Esophagus muscularis mucosa (tissue), 4 donors: ENCODE measurements at places on chromosomes 2 and 18. TPM values are rescaled to one million over a fixed set of nuclear protein-coding genes. Genes with fewer than 3 reads are reported as not detected.

GRCh38 chr2:71832844-71833243 is 314.8 kb downstream of the CYP26B1 start:
- H3K4me3 ChIP-seq = no peak overlapping the region
- no peaks in the 10 kb centered on the region for H3K36me3 ChIP-seq
- peaks cover 26% of the 10 kb centered on the region for H3K4me1 ChIP-seq

GRCh38 chr2:32562906-32563305 is 64.9 kb upstream of the TTC27 start:
- no peak for DNase-seq
- H3K4me3 ChIP-seq = no peak overlapping the region
- peaks cover 10% of the 10 kb centered on the region for H3K4me1 ChIP-seq
- H3K27ac ChIP-seq = no peak overlapping the region

GRCh38 chr2:188786368-188786841 is 187.8 kb upstream of the COL3A1 start:
- H3K36me3 ChIP-seq = no peaks in the 10 kb centered on the region
- peak overlapping the region; percentile 20 for H3K4me3 ChIP-seq
- DNase-seq = no peak
- peaks cover 35% of the 10 kb centered on the region for H3K4me1 ChIP-seq

The SCYGR4 gene
- not detected for total RNA-seq

DNA sequence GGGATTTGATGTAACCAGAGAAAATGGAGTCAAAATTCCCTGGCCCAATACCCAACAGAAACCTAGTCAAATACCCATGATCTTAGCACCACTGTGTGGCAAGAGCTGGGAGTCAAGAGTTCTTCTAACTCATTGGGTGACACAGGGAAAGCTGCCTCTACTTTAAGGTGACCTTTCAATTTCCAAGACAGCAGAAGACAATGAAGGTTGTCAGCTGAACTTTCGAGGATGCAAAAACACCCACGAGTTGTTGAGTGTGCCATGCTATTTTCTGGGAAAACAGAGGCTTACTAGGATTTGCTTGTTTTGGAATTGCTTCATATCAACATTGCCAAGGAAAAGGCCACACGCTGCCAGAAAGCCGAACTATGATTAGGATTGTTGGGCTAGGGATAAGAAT is 61.6 kb upstream of the CYRIA start:
- H3K27me3 ChIP-seq = no peaks in the 10 kb centered on the region
- H3K36me3 ChIP-seq = no peaks in the 10 kb centered on the region

GRCh38 chr2:100230754-100231153 is 88.4 kb upstream of the AFF3 start:
- no peak overlapping the region for H3K4me3 ChIP-seq
- no peak overlapping the region for H3K27ac ChIP-seq
- no peaks in the 10 kb centered on the region for H3K36me3 ChIP-seq
- no peaks in the 10 kb centered on the region for H3K27me3 ChIP-seq
- DNase-seq = no peak

DNA sequence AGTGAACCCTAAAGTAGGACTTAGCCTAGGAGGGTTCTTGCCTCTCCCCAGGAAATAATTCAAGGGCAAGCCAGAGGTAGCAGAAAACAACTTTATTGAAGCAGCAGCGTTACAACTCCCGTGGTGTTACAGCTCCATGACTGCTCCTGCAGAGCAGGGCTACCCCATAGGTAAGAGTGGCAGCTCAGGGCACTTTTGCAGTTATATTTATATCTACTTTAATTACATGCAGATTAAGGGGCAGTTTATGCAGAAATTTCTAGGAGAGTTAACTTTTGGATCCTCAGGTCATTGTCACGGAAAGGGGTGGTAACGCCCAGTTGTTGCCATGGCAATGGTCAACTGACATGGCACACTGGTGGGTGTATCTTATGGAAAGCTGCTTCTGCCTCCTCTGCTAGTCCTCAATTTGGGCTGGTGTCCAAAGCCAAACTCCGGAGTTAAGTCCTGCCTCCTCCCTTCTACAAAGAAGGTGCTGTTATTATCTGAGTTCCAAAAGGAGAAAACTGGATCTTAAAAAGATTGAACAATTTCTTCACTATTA is 1413.0 kb downstream of the DSC3 start:
- H3K4me1 ChIP-seq = no peaks in the 10 kb centered on the region
- no peaks in the 10 kb centered on the region for H3K36me3 ChIP-seq
- H3K27me3 ChIP-seq = no peaks in the 10 kb centered on the region
- no peak overlapping the region for H3K27ac ChIP-seq
- no peak overlapping the region for H3K4me3 ChIP-seq

DNA sequence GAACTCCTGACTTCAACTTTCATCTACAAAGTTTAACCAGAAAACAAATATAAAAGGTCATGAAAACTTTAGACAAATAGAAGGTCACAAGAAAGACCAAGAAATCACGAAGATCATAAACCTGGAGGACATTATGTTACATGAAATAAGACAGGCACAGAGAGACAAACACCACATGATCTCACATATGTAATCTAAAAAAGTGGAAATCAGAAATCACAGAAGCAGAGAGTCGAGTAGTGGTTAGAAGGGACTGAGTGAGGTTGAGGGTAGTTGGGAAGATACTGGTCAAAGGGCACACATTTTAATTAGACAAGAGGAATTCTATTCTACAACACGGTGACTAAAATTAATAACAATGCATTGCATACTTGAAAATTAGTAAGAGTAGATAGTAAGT is 1.4 kb downstream of the GCFC2 start:
- H3K27me3 ChIP-seq = no peaks in the 10 kb centered on the region
- peak overlapping the region; percentile 81 for H3K4me3 ChIP-seq
- peaks cover 20% of the 10 kb centered on the region for H3K36me3 ChIP-seq
